Neural progenitor cell (in vitro differentiated cells): ENCODE measurements at places on chromosomes 7 and 10. TPM values are rescaled to one million over a fixed set of nuclear protein-coding genes. Genes with fewer than 3 reads are reported as not detected.
A peak's percentile ranks its signal among the peaks of the same experiment; 100 is the strongest.

The AKR1B1 gene
- total RNA-seq, result 105 and 153 TPM in 2 replicates

DNA sequence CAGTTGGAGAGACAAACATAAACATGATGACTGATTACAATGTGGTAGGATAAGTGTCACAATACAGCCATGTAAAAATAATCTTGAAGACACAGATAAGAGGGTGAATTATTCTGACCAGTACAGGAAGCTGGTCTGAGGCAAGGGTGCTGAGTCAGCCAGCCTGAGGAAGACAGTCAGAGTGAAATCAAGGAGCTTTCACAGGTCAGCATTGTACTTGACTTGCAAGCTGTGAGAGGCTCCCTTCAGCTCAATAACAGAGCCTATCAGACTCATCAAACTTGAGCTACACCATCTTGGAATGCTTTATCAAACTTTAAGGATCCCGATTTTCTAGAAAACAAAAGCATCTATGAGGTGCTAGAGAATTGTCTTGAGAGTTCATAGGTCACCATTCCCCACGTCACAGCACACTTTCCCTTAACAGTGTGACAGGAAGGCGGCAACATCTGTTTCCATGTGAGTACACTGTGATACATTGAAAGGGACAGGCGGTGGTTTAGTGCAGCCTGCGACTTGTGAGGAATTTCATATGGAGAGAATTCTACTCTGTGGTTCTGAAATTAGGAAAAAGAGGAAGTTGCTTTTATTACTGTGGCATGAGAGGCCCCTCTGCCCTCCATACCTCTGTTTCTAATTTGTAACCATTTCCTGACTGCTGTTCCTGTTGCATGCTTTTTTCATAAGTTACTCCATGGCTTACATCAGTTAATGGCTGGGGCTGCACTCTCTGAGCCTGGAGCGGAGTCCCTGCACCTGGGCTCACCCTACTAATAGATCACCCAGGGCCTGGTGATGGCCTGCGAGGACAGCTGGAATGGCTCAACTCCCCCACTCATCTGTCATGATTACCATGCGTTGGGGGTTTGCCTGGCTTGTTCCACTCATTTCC, 417.1 kb downstream of the SUGCT start:
- no peaks in the 10 kb centered on the region for H3K36me3 ChIP-seq
- H3K4me1 ChIP-seq, result no peaks in the 10 kb centered on the region
- H3K27me3 ChIP-seq, result no peaks in the 10 kb centered on the region
- DNase-seq, result no peak

GRCh38 chr10:57221674-57222073, 860.6 kb upstream of the ZWINT start:
- H3K27ac ChIP-seq, result peak overlapping the region; percentile 31
- DNase-seq, result no peak
- H3K36me3 ChIP-seq, result no peaks in the 10 kb centered on the region
- H3K4me1 ChIP-seq, result peaks cover 21% of the 10 kb centered on the region
- no peak overlapping the region for H3K4me3 ChIP-seq
- no peaks in the 10 kb centered on the region for H3K27me3 ChIP-seq

- no peak overlapping the region for H3K27ac ChIP-seq
- H3K4me1 ChIP-seq, result peaks cover 3% of the 10 kb centered on the region
- peak; percentile 42 for DNase-seq
- H3K4me3 ChIP-seq, result peak overlapping the region; percentile 51
- H3K36me3 ChIP-seq, result no peaks in the 10 kb centered on the region
- peaks cover 98% of the 10 kb centered on the region for H3K27me3 ChIP-seq
Measured at GRCh38 chr10:42755028-42755451, 27.6 kb upstream of the BMS1 start.

DNA sequence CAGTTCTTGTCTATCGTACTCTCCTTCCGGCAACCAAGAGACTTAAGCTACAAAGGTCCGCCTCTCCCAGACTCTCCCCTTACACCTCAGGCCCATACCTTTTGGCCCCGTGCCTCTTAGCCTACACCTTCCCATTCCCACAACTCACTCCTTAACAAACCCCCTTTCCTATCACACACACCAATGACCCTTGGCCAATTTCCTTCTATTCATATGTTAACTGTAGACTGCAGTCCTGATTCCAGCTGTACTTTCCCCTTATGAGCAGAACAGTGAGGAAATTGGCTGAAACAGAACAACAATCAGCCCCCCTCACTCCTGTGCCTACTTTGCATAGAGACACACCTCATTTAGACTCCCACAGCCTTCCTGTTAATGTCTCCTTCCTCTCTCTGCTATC, 1.4 kb upstream of the TMEM139 start:
- H3K27ac ChIP-seq, result no peak overlapping the region
- no peak overlapping the region for H3K4me3 ChIP-seq
- H3K36me3 ChIP-seq, result no peaks in the 10 kb centered on the region
- peaks cover 10% of the 10 kb centered on the region for H3K4me1 ChIP-seq
- DNase-seq, result no peak

DNA sequence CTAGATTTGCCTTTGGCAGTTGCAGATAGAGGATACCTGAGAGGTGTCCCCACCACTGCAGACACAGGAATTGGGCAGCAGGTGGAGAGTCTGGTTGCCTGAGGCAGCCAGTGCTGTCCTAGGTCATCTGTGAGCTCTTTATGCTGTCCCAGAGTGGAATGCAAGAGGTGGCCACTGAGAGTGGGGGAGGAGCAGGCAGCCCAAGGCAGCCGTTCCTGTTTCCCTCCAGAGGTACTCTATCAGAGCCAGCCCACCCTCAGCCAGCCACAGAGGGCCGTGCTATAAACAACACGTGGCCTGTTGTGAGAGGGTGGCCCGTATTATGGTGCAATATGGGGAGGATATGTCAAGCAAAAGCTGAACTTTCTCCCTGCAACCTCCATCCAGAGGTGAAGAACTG, 8.5 kb downstream of the LRRC18 start:
- H3K4me3 ChIP-seq, result no peak overlapping the region
- peak; percentile 50 for DNase-seq
- peaks cover 10% of the 10 kb centered on the region for H3K4me1 ChIP-seq
- H3K36me3 ChIP-seq, result no peaks in the 10 kb centered on the region

- DNase-seq, result no peak
- H3K4me3 ChIP-seq, result peak overlapping the region; percentile 49
Measured at GRCh38 chr7:100719523-100720278, 567 bp upstream of the EPO start.

- H3K4me1 ChIP-seq, result no peaks in the 10 kb centered on the region
- H3K36me3 ChIP-seq, result no peaks in the 10 kb centered on the region
- H3K4me3 ChIP-seq, result no peak overlapping the region
- H3K27me3 ChIP-seq, result no peaks in the 10 kb centered on the region
- no peak overlapping the region for H3K27ac ChIP-seq
- DNase-seq, result no peak
Measured at GRCh38 chr7:26815426-26815825, 49.0 kb downstream of the SKAP2 start.
